T follicular helper cell (primary cell): ENCODE measurements at places on chromosomes 6 and 20.

DNA sequence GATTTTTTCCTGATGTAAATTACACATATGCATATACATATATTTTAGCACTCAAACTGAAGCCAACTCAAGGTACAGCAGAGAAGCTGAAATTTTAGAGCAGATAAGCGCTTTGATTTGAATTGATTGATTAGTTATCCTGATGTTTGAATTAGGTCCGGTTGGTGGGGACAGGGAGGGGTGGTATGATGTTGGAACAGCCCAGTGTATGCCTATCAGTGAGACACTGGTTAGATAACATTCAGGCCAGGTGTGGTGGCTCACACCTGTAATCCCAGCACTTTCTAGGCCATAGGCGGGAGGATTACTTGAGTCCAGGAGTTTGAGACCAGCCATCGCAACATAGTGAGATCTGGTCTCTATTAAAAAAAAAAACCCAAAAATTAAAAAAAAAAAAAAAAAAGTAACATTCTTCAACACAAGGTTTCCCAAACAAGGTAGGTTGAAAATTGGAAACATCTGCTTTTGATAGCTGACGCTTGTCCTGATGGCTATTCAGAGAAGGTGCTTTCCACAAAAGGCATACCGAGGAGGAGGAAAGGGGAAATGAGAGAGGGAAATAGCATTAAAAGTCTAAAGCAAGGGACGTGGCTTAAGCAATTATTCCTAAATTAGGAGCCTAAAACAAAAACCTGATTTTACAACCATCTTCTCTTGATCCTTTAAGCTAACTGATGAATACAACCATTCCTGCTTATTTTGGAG, 288.4 kb upstream of the JARID2 start:
- no peak for DNase-seq

DNA sequence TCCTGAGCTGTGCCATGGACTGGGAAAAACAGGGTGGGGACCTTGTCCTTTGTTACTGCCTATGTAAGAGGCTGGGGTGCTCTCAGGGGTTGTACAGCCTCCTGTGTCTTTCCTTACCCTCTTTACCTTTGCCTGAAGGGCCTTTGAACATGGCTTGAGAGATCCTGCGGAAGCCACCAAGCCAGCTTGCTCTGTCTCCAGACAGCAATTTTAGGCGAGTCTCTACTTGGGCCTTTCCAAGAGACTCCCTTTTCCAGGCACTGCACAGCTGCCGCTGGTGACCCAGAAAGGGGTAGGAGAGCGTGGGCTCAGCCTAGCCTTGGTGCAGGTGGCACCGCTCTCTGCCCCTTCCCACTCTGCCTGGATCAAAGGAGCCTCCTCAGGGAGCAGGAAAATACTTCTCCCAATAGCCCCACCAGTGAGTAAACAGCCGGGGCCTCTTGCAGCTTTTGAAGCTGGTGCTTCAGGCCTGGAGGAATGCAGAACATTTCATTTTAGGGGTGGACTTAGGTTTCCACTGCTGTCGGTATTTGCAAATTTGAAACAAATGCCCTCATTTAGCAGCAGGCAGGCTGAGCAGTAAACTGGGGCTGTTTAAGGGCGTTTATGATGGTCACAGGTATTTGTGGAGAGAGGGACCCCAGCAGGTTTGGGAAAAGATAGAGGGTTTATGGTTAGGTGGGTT, 13.9 kb downstream of the PTK7 start:
- DNase-seq = no peak

GRCh38 chr6:138310294-138310693, 67.4 kb upstream of the SMIM28 start:
- no peak for DNase-seq

GRCh38 chr20:45209924-45210323, 3.1 kb downstream of the SEMG1 start:
- no peak for DNase-seq

DNA sequence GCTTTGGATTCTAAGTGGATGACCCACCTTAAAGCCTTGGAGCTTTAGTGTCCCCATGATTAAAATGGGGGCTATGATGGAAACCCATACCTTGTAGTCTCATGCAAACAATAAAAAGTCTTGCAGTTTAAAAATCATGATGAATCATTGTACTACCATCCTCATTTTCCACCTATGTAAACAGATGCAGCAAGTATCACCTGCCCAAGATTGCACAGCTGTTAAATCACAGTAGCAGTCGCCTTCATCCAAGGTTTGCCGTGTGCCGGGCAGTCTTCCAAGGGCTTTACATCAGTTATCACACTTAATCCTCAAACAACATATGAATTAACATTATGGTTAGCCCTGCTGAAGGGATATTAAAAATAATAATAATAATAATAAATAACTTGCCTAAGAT, 210.3 kb downstream of the FOXA2 start:
- DNase-seq = no peak

- no peak for DNase-seq
Observed at GRCh38 chr6:42762426-42762859, 16.5 kb upstream of the TBCC start.

GRCh38 chr20:1534526-1534925, 23.0 kb downstream of the SIRPD start:
- DNase-seq = no peak

GRCh38 chr6:21533678-21534077, 59.9 kb upstream of the SOX4 start:
- DNase-seq = no peak

DNA sequence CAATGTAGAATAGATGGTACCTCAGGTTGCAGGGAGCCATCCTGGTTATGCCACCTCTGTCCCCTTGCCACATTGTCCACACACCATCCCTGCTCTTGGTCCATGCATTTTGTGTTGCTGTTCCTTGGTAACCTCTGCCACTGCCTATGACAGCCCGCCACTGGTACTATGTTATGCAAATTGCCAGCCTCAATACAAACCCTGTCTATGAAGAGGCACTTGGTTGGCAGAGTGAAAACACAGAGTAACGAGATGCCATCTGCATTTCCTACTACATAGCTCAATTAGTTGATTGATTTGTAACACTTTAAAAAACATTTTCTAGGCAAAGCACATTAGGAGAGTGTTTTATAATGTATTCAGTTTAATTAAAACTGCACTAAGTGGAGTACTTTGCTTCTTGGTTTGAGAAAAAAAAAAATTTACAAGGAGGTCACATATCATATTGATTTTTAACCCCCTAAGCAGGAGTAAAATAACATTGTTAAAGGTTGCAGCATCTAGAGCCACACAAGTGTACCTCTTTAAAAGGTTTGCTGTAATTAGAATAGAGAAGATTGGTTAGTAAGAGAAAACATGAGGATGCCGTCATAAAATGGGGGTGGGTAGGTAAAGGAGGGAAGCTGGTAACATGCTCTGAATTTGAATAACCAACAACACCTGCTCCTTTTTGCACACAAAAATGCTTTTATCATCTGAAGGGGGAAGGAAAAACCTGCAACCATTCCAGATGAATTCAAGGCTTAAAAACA, 817.1 kb downstream of the KIF16B start:
- no peak for DNase-seq

DNA sequence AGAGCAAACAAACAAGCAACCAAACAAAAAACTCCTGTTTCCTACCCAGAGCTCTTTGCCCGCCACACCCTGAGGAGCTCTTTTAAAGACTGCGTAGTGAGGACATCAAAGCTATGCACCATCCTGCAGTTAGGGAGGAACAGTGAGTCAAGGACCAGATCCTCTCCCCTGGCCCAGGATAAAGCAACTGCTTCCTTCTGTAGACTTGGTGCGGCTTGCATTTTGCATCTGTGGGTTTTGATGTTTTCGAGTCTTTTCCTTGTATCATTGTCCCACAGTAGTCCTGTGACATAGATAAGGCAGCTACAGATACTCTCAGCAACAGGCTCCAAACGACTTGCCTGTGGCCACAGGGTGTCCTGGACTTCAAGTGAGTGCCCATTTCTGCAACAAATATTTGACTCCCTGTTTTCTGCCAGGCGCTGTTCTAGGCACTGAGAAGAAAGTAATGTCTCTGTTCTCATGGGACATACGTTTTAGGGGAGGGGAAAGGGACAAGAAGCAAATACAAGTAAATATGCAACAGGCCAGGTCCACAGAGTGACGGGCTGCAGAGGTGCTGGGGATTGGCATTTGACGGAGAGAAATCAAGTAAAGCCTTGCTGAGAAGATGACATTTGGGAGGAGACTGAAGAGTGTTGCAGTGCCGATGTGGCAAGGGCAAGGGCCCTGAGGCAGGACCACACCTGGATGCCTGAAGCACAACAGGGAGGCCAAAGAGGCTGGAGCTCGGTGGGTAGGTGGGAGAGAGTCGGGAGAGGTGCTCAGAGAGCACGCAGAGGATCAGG, 35.9 kb upstream of the MAP3K4 start:
- no peak for DNase-seq

DNA sequence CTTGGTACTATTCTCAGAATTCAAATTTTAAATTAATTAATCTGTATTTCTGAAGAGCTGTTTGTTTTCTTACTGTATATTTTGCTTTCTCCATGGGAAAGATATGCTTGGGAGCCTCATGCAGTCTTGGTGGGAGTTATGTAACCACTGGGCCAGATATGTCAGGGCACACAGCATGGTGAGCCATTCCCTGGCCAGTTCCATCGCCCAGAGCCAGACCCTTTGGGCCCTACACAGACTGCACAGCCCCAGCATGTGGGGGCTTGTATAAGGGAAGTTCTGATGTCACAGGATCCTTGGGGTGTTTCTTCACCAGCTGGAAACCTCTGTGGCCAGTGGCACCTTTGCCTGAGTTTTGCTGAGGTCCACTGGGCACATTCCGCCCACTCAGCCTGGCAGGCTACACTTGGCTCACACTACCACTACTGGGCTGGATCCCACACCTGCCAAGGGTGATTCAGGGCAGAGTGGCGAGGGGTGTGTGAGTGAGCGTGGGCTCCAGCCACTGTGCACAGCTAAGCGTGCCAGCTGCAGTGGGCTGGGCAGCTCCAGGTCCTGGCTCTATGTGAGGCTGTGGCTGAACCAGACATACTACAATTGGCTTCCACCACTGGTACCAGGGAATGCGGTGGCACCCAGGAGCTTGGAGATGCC, 293.5 kb downstream of the ARHGAP18 start:
- DNase-seq = no peak

GRCh38 chr6:10692965-10693538, 1.4 kb downstream of the C6orf52 start:
- no peak for DNase-seq

GRCh38 chr6:33961691-33962090, 157.9 kb upstream of the MLN start:
- no peak for DNase-seq

DNA sequence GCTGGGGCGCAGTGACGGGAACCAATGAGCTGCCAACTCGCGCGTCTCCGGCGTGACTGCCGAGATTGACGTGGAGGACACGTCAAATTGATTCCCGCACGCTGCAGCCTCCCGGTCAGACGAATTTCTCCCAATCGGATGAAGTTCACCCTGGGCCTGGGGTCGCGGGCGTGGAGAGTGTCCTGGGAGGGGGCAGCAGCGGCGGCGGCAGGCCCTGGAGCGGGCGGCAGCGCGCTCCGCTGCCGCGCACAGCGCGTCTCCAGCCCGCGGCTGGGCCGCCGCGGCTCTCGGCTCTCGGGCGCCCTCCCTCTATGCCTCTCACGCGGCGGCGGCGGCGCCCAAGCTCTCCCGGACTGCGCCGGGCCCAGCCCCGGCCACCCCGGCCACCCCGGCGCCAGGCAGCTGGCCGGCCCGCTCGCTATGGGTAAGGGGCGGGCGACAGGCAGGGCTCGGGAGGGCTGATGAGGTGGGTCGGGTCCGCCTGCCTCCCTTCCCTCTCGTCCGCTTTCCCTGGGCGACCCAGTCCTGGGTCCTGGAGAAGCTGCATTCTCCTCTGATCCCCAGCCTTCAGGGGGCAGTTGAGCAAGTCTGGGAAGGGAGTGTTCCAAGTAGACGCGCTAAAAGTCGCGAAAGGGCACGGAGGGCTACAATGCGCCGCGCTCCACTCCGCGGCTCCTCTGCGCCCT, at the start of gene PAX1:
TSS of gene PAX1 (plus strand) at position 90 of the 686 bp plus-strand sequence. CDS start at position 139, 49 bp downstream.
- no peak for DNase-seq
